ENCODE measurements at places on chromosomes 11 and 22.

- no peak for DNase-seq
These were observed 17.5 kb downstream of the OR52E5 start for GRCh38 chr11:5910540-5910939.

DNA sequence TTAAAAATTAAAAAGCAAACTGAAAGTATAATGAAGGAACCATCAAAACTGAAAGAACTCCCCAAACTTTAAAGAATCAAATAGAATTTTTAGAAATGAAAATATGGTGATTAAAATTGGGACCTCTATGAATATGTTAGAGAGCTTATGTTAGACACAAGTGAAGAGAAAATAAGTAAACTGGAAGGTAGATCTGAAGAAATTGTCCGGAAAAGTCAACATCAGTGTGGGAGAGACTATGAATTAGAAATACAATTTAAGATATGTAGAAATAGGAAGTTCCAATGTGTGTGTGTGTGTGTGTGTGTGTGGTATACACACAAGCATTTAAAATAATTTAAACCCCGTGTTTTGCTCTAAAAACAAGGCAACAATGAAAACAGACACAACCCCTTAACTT lies 4.9 kb upstream of the OR8B4 start:
- DNase-seq, result no peak

DNA sequence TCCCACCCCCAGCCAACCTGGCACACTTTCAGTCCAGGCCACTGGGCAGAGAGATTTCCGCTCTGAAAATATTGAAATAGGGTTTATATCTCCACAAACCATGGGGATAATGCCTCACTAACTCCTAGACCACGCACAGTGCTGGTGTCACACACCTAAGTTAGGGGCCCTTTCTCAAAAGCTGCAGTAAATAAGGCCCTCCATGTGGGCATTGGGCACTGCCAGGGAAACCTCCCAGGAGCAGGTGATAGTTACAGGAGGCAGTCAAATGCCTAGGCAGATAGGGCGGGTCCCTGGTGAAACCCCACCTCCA lies 3.1 kb upstream of the IL10RA start:
- DNase-seq, result peak; percentile 17

GRCh38 chr22:39896313-39896996 lies 2.9 kb upstream of the ENTHD1 start:
- DNase-seq, result no peak

- no peak for DNase-seq
These were observed 72.5 kb upstream of the ZBED5 start for GRCh38 chr11:10930224-10930971.

DNA sequence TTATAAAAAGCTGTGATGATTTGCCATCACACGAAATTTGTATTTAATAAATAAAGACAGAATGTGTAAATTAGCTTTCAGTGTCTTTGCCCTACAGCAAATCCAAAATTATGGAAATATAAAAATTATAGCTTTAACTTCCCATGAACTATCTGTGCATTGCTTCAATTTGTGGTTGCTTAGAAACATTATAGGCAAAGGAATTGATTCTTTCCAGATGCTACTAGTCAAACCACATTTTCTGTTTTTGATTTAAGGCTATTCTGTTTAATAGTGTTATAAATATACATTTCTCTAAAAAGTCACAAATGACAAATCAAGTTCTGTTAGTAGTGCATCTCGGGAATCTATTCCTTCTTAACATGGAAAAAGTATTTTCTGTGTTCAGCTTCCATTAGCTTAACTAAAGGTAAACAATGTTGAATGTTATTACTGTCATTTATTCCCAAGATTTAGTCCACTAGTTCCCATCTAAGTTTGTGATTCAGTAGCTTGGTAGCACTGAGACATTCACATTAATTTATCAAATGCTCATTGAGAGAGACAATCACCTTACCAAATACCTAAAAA lies 1086.3 kb upstream of the CCDC90B start:
- DNase-seq, result no peak

- no peak for DNase-seq
These were observed 39.2 kb upstream of the SLC22A25 start for GRCh38 chr11:63282579-63282978.

- DNase-seq, result no peak
These were observed 356.0 kb upstream of the CADM1 start for GRCh38 chr11:115860246-115860645.

GRCh38 chr22:45493286-45493771 lies 9.4 kb upstream of the FBLN1 start:
- DNase-seq, result peak; percentile 9

- no peak for DNase-seq
These were observed 1.4 kb upstream of the PRSS23 start for GRCh38 chr11:86798988-86799387.

GRCh38 chr11:130486391-130486836 lies 38.0 kb downstream of the ADAMTS15 start:
- DNase-seq, result no peak

DNA sequence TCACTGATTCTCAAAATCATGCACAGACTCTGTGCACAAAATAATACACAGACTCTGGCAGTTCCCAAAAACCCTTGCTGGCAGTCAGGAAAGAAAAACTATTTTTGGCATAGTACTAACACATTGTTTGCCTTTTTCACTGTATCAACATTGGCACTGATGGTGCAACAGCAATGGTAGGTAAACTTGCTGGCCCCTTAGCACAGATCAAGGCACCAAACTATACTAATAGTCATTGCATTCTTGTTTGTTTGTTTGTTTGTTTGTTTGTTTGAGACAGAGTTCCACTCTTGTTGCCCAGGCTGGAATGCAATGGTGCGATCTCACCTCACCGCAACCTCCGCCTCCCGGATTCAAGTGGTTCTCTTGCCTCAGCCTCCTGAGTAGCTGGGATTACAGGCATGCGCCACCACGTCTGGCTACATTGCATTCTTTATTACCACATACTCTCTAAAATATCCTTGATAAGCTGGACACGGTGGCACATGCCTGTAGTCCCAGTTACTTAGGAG lies 81.0 kb upstream of the SLC6A5 start:
- DNase-seq, result no peak

- DNase-seq, result no peak
These were observed 110.0 kb downstream of the KIRREL3 start for GRCh38 chr11:126890561-126890960.

- peak; percentile 41 for DNase-seq
These were observed 9.6 kb upstream of the C1QTNF6 start for GRCh38 chr22:37197451-37198257.

GRCh38 chr11:47863189-47863897 lies 15.2 kb upstream of the NUP160 start:
- no peak for DNase-seq
